ENCODE measurements at places on chromosomes 13 and 19.

GRCh38 chr19:56946159-56946558 lies 105.6 kb upstream of the PEG3 start:
- DNase-seq: no peak

- DNase-seq: no peak
Measured at GRCh38 chr13:65744836-65745235, 1485.3 kb downstream of the PCDH9 start.

GRCh38 chr19:15296353-15296752 lies 36.0 kb downstream of the BRD4 start:
- DNase-seq: no peak

- no peak for DNase-seq
Measured at GRCh38 chr19:16180611-16181010, 4.6 kb upstream of the FAM32A start.
